ENCODE measurements at places on chromosomes 11 and 22.

GRCh38 chr11:58658623-58659022 is 36.2 kb downstream of the CNTF start:
- DNase-seq = no peak

- no peak for DNase-seq
Measured at GRCh38 chr22:32317524-32317923, 40.1 kb upstream of the RFPL3 start.

DNA sequence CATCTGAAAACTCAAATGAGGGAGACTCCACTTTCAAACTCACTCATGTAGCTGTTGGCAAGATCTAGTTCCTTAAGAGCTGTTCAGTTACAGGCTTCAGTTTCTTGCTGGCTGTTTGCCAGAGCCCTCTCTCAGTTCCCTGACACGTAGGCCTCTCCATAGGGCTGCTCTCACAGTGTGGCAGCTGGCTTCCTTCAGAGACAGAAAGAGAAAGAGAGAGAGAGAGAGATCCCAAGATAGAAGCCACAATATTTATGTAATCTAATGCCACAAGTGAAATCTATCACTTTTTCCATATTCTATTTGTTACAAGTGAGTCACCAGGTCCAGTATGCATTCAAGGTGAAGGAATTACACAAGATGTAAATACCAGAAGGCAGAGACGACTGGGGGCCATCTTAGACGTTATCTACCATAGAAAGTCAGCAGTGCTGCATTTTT is 168.8 kb downstream of the RCN1 start:
- DNase-seq = no peak

DNA sequence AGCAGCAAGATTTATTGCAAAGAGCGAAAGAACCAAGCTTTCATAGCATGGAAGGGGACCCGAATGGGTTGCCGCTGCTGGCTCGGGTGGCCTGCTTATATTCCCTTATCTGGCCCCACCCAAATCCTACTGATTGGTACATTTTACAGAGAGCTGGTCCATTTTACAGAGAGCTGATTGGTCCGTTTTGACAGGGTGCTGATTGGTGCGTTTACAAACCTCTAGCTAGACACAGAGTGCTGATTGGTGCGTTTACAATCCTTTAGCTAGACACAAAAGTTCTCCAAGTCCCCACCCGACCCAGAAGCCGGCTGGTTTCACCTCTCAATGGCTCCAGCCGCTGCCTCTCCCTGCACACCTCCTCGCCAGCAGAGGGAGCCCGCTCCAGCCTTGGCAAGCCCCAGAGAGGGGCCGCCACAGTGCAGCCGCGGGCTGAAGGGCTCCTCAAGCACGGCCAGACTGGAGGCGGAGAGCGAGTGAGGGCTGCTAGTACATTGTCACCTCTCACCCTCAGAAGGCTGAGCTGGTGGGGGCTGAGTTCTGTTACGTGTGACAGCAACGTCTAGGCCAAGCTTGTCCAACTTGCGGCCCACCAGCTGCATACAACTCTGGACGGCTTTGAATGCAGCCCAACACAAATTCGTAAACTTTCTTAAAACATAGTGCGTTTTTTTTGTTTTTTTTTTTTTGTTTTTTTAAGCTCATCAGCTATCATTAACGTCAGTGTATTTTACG is 8.7 kb downstream of the PTH start:
- peak; percentile 70 for DNase-seq

GRCh38 chr11:42598341-42598740 is 713.5 kb upstream of the API5 start:
- no peak for DNase-seq

GRCh38 chr11:59968395-59968783 is 4.6 kb downstream of the OOSP4A start:
- no peak for DNase-seq

DNA sequence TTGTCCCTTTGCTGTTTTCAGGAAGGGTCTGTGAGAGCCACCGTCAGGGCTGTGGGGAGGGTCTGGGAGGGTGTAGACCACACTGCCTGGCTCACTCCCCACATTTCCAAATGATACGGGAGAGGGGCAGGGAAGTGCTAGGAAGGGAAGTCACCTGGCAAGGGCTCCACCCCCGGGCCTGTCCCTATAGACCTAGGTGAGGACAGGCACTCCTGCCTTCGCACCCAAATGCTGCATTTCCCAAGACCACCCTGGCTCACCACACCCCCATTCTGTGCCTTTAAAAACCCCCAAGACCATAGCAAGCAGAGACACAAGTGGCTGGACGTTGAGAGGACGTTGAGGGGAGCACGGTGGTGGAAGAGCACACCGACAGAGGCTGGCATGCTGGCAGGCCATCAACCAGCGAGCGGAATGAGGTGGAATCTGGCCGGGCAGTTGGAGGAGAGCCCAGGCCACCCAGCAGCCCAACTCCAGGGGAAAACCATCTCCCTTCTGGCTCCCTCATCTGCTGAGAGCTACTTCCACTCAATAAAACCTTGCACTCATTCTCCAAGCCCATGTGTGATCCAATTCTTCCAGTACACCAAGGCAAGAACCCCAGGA is 45.7 kb downstream of the GNB1L start:
- no peak for DNase-seq

- DNase-seq = peak; percentile 36
Measured at GRCh38 chr22:23216461-23217170, 36.3 kb downstream of the BCR start.

GRCh38 chr11:25159341-25159740 is 662.5 kb downstream of the LUZP2 start:
- no peak for DNase-seq

DNA sequence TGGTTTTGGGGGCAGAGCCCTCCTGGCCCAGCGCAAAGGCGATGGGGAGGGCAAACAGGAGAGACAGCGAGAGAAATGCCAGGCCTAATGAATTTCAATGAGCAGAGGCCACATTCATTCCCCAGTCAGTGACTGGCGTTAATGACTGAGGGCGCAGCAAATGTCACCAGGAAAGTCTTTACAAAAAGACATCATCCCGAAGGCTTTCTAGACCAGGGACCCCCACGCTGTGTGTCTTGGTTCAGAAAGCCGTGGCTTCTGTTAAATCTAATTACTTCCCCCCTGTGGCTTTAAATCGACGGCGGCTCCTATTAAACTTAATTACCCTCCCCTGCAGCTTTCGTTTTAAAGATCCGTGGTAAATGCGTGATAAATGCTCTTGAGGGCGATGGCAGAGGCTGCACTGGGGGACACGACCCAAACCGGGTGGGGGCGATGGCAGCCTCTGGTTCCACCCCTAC is 1.6 kb upstream of the FGF19 start:
- no peak for DNase-seq

DNA sequence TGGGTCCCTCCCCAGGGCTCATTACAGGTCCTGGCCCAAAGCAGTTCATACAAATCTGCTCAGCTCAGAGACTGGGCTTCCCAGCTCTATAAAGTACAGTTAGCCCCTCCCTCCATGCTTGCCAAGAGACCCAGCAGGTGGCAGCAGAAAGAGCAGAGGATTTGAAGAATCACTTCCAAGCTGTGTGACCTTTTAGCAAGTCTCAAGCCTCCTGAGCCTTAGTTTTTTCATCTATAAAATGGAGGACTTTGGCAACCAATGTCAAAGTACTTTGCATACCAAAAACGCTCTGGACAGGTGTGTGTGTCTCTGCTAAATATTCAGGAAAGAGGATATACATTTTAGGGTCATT is 26.6 kb downstream of the RELT start:
- no peak for DNase-seq

All from stimulated activated naive CD8-positive, alpha-beta T cell treated with anti-CD3 and anti-CD28 coated beads, Interleukin-15, amount 100 ng/mL, for 72 hours (primary cell).